Thoracic aorta (tissue), 2 donors: ENCODE measurements at places on chromosomes 11 and 22.

- no peak for DNase-seq
Observed at GRCh38 chr11:129530154-129530895, 154.7 kb downstream of the BARX2 start.

DNA sequence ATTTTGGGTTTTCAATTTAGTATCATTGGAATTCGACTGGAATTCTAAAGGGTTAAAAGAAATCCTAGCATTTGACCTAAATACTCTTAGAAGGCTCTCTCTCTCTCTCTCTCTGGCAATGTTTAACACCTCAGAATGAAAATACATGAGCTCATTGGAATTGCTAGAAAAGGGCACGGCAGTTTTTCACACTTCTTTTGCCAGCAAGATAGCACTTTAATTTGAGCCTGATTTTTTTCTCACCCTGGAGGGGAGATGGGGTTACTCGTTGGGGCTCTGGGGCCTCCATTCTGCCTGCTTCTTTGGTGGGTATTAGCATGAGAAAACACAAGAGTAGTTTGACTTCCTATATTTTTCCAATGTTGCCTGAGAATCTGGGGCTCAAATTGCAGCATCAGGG lies 22.8 kb upstream of the CLMP start:
- no peak for DNase-seq

DNA sequence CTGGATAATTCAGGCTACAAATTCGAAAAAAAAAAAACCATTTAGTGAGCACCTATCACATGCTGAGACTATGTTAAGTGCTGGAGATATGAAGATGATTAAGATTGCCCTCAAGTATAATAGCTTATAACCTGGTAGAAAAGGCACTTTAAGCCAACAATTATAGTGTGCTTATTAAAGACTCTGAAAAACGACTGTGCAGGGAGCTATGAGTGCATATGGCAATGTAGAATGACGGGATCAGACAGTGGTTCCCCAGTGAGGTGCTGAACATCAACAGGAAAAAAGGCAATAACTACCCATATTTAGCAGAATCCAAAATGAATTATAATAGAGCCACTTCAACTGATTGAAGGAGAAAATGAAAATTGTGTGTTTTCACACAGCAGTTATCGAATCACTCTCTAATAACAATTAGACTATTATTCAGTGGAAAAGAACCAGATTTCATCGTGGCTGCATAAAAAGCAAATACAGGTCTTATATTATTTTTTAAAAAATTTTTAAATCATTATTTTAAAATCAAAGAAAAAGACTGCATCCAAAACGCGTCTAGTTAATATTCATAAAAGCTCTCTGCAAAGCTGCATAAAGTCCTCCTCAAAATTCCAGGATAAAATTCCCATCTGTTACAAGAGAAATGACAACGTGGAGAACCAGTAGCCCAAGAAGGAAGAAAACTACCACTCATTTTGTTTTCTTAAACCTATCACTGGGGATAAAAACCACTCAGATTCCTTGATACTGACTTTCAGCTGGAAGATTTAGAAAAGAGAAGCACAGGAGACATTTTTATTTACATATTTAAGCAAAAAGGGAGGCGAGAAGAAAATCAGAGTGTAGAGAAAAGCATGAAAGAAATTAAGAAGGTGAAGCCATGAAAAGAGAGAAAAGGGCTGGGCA lies 1.1 kb downstream of the MTMR2 start:
- DNase-seq = no peak

GRCh38 chr11:96783311-96783710 lies 393.5 kb downstream of the JRKL start:
- no peak for DNase-seq

DNA sequence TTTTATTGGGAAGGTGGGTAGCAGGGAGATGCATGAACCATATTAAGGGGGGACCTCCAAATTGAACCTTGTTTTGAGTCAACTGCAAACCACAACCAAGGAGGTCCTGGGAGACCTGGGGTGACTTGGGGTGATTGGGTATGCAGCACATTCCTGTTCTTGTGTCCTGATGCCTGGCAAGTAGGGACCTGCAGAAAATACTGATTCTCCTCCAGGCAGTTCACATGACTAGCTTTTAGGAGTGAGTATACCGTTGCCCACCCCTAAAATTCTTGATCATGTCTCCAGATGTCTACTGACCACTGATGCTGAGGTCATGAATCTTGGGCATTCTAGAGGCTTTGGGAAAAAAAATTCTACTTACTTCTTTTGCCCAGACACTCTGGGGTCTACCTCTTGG lies 6.3 kb downstream of the EHF start:
- no peak for DNase-seq

DNA sequence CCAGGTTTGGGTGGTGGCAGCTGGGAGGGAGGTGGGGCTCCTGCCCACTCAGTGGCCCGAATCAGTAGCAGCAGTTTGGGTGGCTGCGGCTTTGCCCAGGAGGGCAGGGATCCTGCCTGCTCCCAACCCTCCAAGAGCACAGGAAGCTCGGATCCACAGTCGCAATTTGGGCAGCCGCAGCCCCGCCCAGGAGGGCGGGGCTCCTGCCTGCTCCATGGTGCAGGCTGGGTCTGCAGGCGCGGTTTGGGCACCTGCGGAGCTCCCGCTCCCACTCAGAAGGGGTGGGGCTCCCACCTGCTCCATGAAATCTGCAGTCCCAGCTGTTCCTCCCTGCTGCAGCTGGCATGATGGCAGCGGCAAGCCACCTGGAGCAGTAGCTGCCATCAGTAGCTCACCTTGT lies 38.1 kb upstream of the CALCB start:
- no peak for DNase-seq

DNA sequence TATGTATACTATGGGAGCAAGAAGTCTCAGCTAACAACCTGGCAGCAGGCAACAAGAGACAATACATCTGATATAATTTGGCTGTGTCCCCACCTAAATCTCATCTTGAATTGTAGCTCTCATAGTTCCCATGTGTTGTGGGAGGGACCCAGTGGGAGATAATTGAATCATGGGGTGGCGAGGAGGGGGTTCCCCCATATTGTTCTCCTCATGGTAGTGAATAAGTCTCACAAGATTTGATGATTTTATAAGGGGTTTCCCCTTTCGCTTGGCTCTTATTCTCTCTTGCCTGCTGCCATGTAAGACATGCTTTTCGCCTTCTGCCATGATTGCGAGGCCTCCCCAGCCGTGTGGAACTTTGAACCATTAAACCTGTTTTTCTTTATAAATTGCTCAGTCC lies 6.2 kb downstream of the DNAJC24 start:
- no peak for DNase-seq

- no peak for DNase-seq
Observed at GRCh38 chr11:94926271-94926625, 47.1 kb downstream of the CWC15 start.

- no peak for DNase-seq
Observed at GRCh38 chr11:299081-299891, at the start of gene IFITM5. Gene IFITM5, minus strand, starts transcription at chr11:299526. Its CDS starts 36 bp downstream, at chr11:299490.

- DNase-seq = no peak
Observed at GRCh38 chr22:50083462-50084079, 1.7 kb downstream of the MLC1 start.

- DNase-seq = no peak
Observed at GRCh38 chr11:108511851-108512474, 13.8 kb upstream of the POGLUT3 start.

DNA sequence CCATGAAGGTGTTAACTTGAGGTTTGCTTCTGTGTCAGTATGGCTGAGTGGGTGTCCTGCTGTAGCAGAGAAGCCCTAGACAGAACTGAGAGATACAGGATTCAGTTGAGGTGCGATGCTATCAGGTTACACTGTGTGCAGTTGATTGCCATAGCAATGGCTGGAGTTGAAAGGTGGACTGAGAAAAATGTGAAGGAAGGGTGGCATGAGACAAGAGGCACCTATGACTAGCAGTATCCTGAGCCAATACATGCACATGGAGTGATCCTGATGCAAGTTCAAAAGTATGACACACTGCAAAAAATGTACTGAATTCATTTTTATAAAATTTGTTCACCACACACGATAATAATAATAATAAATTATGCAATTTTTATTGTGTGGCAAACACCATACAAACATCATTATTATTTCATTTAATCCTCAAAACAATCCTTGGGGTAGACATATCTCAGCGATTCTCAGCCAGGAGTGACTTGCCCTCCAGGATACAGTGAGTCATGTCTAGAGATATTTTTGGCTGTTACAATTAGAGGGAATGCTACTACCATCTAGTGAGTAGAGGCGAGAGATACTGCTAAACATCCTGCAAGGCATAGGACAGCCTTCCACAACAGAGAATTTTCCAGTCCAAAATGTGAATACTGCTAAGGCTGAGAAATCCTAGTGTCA lies 3.9 kb upstream of the PIWIL4 start:
- no peak for DNase-seq

DNA sequence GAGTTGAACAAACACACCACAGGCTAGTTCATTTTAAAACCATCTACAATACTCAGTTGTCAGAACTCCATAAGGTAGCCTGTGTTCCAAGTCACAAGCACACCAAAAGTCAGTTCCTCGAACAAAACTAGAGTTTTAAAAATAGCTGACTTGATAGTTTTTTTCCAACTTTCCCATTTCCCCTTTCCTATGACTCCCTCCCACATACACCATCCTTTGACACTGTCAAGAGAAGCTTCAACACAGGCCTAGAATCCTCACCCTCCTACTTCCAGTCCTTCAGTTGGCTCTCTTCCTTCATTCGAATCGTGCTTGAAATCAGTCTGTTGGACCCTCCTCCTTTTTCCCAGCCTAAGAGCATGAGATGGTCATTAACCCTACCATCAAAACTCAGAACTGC lies 105.7 kb upstream of the AKIP1 start:
- DNase-seq = no peak

DNA sequence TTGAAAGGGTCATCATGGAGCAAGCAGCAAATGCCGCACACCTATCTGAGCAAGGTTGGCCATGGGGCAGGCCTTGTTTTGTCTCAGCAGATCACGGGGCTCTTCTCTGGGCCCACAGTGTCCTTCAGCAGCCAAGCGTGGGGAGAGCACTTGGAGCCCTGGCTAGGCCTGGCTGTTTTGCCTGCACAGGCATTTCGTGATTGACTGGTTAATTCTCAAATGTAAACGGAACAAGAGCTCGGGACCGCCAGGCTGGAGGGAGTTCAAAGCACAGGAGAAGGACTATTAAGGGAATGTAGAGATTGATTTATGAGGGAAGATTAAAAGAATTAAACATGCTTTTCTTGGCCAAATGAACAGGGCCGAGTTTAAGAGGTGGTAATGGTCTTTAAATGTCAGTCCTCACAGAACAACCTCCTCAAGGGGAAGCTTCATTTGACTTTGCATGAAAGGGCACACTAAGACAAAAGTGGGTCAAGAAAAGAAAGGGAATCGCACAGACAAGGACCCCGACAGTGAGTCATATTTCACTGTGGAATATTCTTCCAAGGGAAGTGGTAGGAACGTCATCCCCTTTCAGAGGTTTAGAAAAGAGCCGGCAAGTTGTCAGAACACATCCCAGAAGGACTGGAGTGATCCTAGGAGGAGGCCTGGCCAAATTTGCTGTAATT lies 20.7 kb downstream of the SPON1 start:
- no peak for DNase-seq

GRCh38 chr22:42872821-42873220 lies 15.7 kb upstream of the ARFGAP3 start:
- no peak for DNase-seq
